ENCODE measurements at places on chromosomes 11 and 22. TPM values are rescaled to one million over a fixed set of nuclear protein-coding genes. Genes with fewer than 3 reads are reported as not detected.

DNA sequence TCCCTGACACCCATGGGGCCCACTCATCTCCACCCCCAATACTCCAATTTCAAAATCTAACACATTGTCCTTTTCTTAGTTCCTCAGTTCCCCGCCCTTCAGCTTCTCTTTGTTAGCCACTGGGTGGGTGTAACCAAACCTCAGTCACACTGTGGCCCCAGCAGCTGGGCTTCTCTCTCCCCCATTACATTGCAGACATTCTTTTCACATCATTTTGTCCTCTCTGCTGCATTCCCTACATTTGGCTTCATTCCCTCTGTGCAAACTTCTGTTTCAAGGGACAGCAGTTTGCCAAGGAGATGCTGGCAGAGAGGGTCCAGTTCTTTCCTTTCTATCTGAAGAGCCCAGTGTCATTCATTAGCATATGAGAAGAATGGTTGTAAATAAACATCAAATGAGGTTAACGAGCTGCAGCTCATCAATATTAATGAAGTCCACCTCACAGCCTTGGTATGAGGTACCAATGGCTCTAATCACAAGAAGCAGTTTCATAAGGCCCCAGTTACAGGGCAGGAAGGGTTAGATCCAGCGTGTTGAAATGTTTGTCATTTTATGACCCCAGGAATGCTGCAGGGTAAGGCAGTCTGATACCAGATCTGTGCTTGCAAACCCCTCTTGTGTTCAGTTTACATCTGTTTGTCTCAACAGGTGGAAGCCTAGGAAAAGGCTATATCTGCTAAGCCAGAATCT lies 72.3 kb downstream of the ARFGAP2 start:
- no peak overlapping the region for H3K27ac ChIP-seq
- no peak overlapping the region for H3K4me3 ChIP-seq
- H3K27me3 ChIP-seq, result no peaks in the 10 kb centered on the region

- no peak overlapping the region for H3K4me3 ChIP-seq
- peaks cover 13% of the 10 kb centered on the region for H3K4me1 ChIP-seq
- peak; percentile 45 for DNase-seq
- no peaks in the 10 kb centered on the region for H3K27me3 ChIP-seq
- H3K27ac ChIP-seq, result no peak overlapping the region
- no peaks in the 10 kb centered on the region for H3K36me3 ChIP-seq
These were observed 1.6 kb upstream of the FBXO3 start for GRCh38 chr11:33775832-33776470.

- H3K27ac ChIP-seq, result no peak overlapping the region
- H3K36me3 ChIP-seq, result no peaks in the 10 kb centered on the region
- DNase-seq, result no peak
- no peaks in the 10 kb centered on the region for H3K4me1 ChIP-seq
These were observed 26.1 kb upstream of the DLAT start for GRCh38 chr11:111999111-111999510.

DNA sequence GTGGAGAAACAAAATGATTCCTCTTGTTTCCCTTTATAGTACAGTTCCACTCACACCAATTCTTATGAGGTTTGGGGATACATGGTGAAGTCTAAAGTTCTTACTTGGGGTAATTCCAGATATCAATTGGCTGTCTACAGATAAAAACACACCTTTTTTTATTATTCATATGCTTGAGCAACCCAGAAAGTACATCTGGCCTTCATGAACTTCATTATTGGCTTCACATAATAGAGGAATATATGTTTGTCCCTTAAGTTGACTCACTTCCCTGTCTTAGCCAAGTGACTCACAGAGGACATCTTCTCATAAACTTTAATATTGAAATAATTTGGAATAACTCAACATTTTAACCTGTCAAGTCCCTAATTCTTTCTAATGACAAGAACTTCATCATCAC lies 36.3 kb upstream of the SOX6 start:
- H3K4me3 ChIP-seq, result no peak overlapping the region
- H3K27ac ChIP-seq, result no peak overlapping the region
- peak; percentile 2 for DNase-seq
- H3K36me3 ChIP-seq, result no peaks in the 10 kb centered on the region
- no peaks in the 10 kb centered on the region for H3K27me3 ChIP-seq
- H3K4me1 ChIP-seq, result no peaks in the 10 kb centered on the region

GRCh38 chr11:15690320-15690719 lies 575.6 kb downstream of the INSC start:
- H3K27me3 ChIP-seq, result no peaks in the 10 kb centered on the region
- no peak for DNase-seq
- no peak overlapping the region for H3K4me3 ChIP-seq
- H3K27ac ChIP-seq, result no peak overlapping the region
- no peaks in the 10 kb centered on the region for H3K36me3 ChIP-seq

DNA sequence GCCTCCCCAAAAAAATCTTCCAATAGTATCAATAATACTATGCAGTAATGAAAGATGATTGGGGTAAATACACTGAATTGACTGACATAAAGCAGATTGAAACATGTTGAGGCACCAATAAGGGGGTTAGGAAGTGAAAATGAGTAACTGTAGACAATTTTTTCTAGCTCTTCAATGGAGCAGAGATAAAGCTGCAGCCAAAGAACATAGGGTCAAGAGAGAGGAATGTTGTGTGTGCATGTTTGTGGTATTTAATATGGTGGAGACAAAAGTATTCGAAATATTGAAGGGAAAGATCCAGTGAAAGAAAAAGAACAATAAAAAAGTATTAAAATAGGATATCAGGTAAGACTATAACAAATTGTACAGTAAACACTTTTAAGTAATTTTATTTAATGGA lies 450.0 kb upstream of the CCDC179 start:
- H3K27me3 ChIP-seq, result no peaks in the 10 kb centered on the region
- no peaks in the 10 kb centered on the region for H3K36me3 ChIP-seq
- H3K4me1 ChIP-seq, result peaks cover 5% of the 10 kb centered on the region
- H3K4me3 ChIP-seq, result no peak overlapping the region

Gene ARRB1
- total RNA-seq, result 6.2 TPM

Gene PRODH
- not detected for total RNA-seq

Gene FLRT1
- 0.17 TPM for total RNA-seq

Gene PNPLA5
- total RNA-seq, result under 0.01 TPM

All from fibroblast of lung (primary cell).